ENCODE measurements at places on chromosomes 4 and X.

DNA sequence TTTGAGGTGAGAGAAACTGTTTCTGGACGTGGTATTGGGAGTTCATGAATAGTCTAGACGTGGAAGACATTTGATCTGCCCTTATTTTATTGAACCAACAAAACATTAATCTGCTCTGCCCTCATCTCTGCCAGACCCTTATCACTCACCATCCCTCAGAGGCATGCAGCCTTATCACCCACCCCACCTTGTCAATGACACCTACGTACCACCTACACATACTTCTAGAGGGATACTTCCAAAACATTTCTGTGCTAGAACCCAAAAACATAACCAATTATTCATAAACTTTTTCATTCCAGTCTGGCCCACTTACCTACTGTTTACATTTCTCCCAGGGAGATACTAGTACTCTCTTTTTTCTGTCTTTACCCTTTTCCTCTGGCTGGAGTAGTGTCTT is 105.2 kb downstream of the RS1 start:
- no peak for DNase-seq

GRCh38 chr4:176791591-176792325 is 964 bp downstream of the VEGFC start:
- peak; percentile 49 for DNase-seq

- DNase-seq, result no peak
Observed at GRCh38 chrX:46144566-46144965, 400.7 kb downstream of the ZNF674 start.

DNA sequence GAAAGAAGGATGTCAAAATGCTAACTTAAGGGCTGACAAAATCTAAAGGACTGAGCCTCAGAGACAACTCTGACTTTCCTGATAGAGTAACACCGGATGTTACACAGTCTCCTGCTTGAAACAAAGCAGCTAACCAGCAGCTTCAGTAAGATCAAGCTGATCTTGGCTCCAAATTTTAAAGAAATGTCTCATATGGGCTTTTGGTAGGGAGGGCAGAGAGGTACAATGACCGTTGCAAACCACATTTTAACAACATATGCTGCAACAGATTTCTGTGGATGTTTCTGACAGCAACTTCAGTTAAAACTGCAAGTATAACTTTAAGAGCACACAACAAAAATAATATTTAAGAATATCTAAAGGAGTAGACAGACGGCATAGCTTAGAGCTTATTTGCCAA is 9.1 kb downstream of the RPGR start:
- no peak for DNase-seq

- DNase-seq, result no peak
Observed at GRCh38 chr4:180560896-180561295, 1682.3 kb upstream of the TENM3 start.

- no peak for DNase-seq
Observed at GRCh38 chrX:15215366-15215765, 54.5 kb downstream of the ASB9 start.

GRCh38 chr4:144645102-144645630 is 790 bp upstream of the HHIP start:
- no peak for DNase-seq

GRCh38 chr4:29983890-29984289 is 736.3 kb upstream of the PCDH7 start:
- no peak for DNase-seq

DNA sequence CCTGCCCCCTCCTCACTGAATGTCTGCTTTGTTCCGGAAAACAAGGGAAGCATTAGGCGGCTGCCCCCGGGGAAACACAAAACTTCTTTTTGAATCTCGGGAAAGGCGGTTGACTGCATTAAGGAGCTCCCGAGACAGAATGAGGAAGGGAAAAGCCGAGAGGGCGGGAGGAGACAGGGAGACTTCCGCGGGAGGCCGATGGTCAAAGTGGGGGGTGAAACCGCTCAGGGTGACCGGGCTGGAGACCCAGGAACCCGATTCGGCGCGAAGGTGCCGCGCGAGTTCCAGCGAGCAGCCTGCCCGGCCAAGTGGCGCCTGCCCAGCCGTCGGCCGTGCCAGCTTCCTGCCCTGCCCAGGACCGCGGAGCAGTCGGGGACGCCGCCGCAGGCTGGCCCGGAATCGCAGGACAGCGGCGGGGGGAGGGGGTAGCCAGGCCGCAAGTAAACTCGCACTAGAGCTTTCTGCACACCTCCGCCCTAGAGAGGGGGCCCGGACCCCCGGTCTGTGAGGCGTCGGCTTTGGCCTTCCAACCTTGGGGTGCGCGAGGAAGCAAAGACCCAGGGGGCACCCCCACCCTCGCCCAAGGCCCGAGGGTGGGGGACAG is 55.1 kb upstream of the BCOR start:
- DNase-seq, result peak; percentile 60

GRCh38 chr4:3114377-3114776 is 39.9 kb downstream of the HTT start:
- no peak for DNase-seq

- DNase-seq, result no peak
Observed at GRCh38 chr4:13700021-13700857, 72.7 kb upstream of the BOD1L1 start.

- DNase-seq, result no peak
Observed at GRCh38 chr4:5760936-5761480, 50.0 kb downstream of the EVC start.

- no peak for DNase-seq
Observed at GRCh38 chr4:75169427-75169826, 236.5 kb downstream of the PARM1 start.

DNA sequence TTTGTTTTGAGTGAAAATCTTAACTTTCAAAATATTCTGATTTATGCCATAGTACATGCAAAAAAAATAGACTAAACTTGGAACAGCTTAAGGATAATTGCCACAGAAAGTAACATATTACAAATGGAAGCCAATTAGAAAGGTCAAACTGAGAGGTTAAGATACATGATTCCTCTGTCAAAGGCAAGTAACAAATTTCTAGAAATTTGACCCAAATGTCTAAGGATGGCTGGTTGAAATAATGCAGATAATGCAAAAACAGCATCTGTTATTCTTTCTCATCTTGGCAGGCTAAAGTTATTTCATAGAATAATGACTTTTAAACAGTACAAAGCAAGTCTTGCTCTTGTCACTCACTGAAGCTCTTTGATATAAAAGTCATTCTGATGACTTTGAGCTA is 10.5 kb downstream of the FGF5 start:
- DNase-seq, result no peak

GRCh38 chrX:148517176-148517575 is 16.8 kb downstream of the AFF2 start:
- DNase-seq, result no peak

DNA sequence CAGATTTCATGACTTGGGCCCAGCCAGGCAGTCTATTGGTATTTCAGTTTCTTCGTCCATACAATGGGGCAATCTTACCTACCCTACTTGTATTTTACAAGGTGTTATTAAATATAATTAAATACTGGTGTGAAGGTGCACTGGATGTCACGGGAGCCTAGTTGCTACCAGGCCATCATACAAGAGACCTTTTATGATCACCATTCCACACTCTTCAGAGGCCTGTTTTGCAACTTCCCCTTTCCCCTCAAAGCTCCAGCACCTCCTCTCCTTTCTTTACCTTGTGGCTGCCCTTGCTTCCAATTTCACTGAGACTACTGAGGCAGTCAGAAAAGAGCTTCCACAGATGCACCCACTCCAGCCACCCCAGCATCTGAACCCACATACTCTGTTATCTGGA is 93.8 kb upstream of the HELT start:
- DNase-seq, result no peak

GRCh38 chr4:93617606-93618005 is 210.9 kb upstream of the ATOH1 start:
- no peak for DNase-seq

- no peak for DNase-seq
Observed at GRCh38 chr4:2241003-2241402, 918 bp downstream of the HAUS3 start.

DNA sequence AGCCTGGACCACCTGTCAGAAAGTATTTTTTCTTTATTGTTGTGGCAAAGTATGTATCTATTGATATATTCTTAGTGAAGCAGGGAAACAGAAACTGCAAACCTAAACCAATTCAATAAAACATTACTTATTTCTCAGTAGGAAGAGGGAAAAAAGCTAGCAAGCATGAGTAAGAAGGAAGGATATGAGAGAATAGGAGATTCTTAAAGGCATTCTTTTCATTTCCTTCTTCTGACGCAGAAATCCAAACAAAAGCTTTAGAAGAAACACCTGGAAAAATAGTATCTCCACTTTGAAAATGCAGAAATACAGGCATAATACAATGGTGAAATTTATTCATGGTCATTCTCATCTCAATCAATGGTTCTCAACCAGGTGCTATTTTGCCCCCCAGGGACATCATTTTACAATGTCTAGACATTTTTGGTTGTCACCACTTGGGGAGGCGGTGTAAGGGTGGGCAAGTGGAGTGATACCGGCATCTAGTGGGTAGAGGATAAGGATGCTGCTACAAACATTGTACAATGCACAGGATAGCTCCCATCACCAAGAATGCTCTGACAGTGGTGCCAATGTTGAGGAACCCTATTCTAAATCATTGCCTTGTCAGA is 21.7 kb upstream of the ATXN3L start:
- no peak for DNase-seq

DNA sequence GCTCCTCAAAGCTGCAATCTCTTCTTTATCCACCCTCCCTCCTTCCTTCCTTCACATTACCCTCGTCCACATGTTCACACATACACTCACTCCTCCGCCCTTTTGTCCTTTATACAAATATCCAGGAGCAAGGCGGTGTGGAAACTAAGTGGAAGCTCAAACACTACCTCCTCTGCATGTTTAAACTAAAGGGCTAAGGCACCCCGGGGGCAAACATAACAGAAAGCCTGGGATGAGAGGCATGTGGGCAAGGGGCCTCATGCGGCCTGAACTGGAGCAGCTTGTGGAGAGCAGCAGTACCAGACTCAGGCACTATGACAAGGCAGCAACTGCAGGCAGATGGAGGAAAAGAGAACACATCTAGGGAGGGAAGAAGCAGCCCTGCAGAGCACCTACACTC is 9.5 kb downstream of the MAB21L2 start:
- no peak for DNase-seq

- no peak for DNase-seq
Observed at GRCh38 chr4:6280365-6280996, 10.8 kb downstream of the WFS1 start.

DNA sequence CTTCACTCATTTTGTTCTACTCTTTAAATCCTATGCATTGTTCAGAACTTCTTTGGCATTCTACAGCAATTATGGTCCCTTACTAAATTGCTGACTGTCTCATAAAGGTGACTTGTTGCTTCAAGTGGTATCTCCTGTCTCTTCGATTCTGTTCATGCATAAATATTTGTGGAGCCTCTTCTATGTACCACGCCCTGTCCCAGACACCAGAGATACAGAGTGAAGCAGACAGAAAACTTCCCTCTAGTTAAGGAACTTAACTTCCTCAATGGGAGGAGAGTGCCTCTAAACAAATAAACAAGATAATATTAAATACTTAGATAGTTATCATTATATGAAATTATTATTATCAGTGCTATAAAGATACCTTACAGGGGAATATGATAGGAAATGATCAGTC is 235.7 kb downstream of the FRAS1 start:
- DNase-seq, result no peak

GRCh38 chrX:57821703-57822387 is 88.4 kb downstream of the ZXDA start:
- peak; percentile 47 for DNase-seq

GRCh38 chrX:27903960-27904359 is 77.3 kb downstream of the DCAF8L1 start:
- no peak for DNase-seq

DNA sequence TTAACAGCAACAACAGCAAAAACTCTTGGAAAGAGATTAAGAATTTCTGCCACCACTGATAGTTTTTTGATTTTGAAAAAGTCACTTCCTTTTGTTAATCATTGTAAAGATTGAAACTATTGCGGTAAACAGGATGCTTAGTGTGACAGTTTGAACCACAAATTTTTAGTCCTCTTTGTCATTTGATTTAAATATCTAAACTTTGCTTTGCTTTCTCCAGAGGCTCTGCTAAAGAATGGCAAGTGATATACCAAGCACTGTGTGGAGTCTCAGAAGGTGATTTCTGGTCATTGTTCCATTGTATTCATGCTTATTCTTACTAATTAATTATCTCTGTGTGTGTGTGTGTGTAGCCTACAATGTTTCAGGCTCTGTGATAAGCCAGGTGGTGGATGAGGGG is 155.6 kb downstream of the BMPR1B start:
- no peak for DNase-seq

GRCh38 chr4:17370818-17371217 is 141.1 kb downstream of the QDPR start:
- no peak for DNase-seq

- no peak for DNase-seq
Observed at GRCh38 chr4:46445710-46446314, 55.9 kb upstream of the GABRA2 start.

DNA sequence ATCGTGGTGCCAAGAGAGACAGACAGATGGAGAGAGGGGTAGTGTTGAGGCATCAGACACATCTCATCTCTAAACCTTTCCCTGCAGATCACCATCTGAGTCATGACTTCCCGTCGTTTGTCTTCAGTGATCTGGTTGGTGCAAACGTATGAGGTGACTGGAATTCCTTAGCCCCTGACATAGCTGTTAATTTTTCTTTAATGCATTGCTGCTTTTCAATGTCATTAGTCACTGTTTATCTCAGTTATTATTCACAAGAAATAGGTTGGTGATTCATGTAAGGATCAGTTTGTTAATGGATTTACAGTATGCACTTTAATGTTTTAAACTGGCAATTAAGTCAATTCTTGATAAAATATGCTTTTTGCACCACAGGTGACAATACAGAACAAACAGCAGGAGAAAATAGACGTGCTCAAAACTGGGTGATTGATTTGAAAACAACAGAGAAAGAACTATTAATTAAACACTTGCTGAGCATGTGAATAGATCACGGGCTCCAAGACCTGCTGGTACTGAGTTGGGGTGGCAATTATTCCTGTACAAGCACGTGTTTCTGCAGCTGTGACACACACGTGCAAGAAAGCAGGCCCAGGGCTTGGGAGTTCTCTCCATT is 1.3 kb upstream of the TMEM154 start:
- DNase-seq, result peak; percentile 44

DNA sequence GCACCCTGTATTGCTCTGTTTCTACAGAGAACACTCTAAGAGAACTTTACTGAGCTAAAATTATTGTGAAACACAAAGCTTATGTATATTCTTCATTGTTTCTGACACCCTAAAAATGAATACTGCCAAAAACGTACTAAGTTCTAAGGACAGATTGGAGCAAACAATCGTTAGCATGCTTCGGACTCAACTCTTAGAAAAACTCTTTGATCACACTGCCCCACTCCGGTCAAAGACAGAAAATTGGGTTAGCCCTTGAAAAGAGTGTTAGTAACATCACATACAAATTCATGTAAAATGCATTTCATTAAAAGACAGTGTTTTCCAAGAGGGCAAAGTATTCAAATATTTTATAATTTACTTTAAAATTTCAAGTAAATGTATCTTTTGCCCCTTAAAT is 177.4 kb downstream of the DCHS2 start:
- DNase-seq, result peak; percentile 52

GRCh38 chrX:19129694-19130093 is 7.4 kb upstream of the ADGRG2 start:
- no peak for DNase-seq
